ENCODE measurements at places on chromosomes 7 and 10. TPM values are rescaled to one million over a fixed set of nuclear protein-coding genes. Genes with fewer than 3 reads are reported as not detected.

Gene PDK4
- 0.56 TPM for total RNA-seq

Gene SYT15
- total RNA-seq, result 10.3 TPM

Gene ADIRF
- total RNA-seq, result not detected

Gene UPK3BL2
- 11.0 TPM for total RNA-seq

Gene PLXDC2
- 33.2 TPM for total RNA-seq

Gene ANXA8
- total RNA-seq, result not detected

Gene RSPH10B
- total RNA-seq, result not detected

DNA sequence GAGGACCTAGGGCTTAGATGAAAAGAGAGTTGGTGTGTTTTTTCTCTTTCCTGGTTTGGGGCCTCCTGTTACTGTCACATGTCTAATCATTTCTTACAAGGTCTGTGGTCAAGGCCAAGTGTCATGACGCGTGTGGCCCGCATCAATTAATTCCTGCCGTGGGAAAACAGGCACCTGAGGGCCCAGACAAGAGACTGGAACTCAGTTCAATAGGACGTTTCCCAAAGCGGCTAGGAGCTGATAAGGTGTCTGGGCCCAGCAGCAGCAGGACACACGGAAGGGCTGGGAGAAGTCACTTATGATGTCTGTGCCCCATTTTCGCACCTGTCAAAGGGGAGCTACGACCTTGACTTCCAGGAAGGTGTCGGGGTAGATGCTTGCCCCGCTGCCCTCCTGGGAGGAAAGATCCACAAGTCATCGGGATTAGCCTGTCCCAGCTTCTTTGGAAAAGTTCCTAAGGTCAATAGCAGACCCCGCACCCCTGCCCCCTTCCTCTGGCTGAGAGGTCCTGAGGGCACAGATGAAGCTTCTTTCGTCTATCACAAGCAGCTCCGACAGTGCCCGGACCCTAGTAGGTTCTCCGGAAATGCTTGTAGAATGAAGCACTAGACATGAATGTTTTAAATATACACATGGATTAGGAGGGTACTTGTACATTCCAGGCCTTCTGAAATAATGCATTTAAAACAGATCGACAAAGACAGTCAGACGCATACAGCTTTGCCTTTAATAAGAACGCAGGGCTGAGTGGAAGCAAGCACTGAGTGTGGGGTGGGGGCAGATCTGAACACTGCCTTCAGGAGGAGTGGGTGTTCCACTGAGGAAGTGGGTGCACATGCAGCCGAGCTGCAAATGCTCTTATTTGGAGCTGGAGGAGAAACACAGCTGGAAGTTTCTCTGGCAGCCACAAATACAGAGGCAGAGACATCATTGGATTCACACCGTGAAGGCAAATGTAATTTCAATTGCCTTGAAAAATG is 237.5 kb upstream of the GRB10 start:
- H3K27me3 ChIP-seq, result no peaks in the 10 kb centered on the region
- no peak overlapping the region for H3K4me3 ChIP-seq
- H3K4me1 ChIP-seq, result peaks cover 10% of the 10 kb centered on the region

GRCh38 chr7:156589808-156590207 is 50.8 kb upstream of the RNF32 start:
- no peaks in the 10 kb centered on the region for H3K27me3 ChIP-seq
- H3K4me3 ChIP-seq, result no peak overlapping the region
- peaks cover 2% of the 10 kb centered on the region for H3K36me3 ChIP-seq
- H3K27ac ChIP-seq, result no peak overlapping the region

- no peaks in the 10 kb centered on the region for H3K36me3 ChIP-seq
- H3K4me1 ChIP-seq, result no peaks in the 10 kb centered on the region
- no peaks in the 10 kb centered on the region for H3K27me3 ChIP-seq
- no peak overlapping the region for H3K4me3 ChIP-seq
These were observed 233.5 kb upstream of the MGMT start for GRCh38 chr10:129233351-129234148.

GRCh38 chr7:113209449-113210203 is 91.3 kb upstream of the SMIM30 start:
- no peak overlapping the region for H3K4me3 ChIP-seq
- DNase-seq, result no peak
- H3K27ac ChIP-seq, result no peak overlapping the region
- H3K4me1 ChIP-seq, result no peaks in the 10 kb centered on the region
- H3K27me3 ChIP-seq, result peaks cover 5% of the 10 kb centered on the region
- H3K36me3 ChIP-seq, result no peaks in the 10 kb centered on the region

- no peak overlapping the region for H3K27ac ChIP-seq
- H3K36me3 ChIP-seq, result no peaks in the 10 kb centered on the region
- H3K4me1 ChIP-seq, result no peaks in the 10 kb centered on the region
These were observed 387.2 kb downstream of the TCERG1L start for GRCh38 chr10:130924138-130924819.

DNA sequence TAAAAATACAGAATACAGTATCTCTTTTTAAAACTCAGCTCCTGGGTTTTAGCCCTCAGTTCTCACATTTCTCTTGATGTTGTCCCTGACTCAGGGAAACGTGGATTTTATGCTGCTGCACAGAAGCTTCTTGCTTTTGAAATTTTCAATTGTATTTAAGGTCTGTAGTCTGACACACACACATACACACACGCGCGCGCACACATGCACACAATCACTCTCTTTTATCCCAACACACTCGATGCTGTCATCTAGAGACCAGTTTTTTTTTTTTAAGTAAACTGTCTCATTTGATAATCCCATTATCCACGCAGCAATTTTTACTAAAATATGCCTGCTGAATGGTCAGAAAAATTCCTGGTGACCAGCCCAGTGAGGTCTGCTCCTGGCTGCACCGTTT is 108.6 kb downstream of the KMT2E start:
- H3K4me3 ChIP-seq, result no peak overlapping the region
- no peaks in the 10 kb centered on the region for H3K27me3 ChIP-seq
- peaks cover 23% of the 10 kb centered on the region for H3K36me3 ChIP-seq
- no peak overlapping the region for H3K27ac ChIP-seq
- no peak for DNase-seq
- no peaks in the 10 kb centered on the region for H3K4me1 ChIP-seq

DNA sequence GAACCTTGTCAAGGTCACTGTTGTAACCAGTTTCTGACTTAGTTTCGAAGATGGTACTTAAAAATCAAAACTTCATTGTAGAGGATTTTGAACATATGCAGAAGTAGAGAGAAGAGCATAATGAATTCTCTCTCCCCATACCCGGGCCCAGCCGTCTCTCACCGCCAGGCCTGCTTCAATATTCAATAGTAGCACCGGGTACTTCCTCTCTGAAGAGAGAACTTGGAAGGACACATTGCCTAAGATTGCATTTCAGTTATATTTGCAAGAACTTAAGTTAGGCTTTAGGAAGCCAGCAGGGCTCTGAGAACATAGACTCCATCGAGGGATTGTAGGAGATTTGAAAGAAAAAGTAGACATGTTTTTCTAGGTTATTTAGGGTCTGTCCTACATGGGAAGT is 19.1 kb downstream of the LMTK2 start:
- no peaks in the 10 kb centered on the region for H3K27me3 ChIP-seq
- H3K4me3 ChIP-seq, result no peak overlapping the region
- DNase-seq, result no peak

DNA sequence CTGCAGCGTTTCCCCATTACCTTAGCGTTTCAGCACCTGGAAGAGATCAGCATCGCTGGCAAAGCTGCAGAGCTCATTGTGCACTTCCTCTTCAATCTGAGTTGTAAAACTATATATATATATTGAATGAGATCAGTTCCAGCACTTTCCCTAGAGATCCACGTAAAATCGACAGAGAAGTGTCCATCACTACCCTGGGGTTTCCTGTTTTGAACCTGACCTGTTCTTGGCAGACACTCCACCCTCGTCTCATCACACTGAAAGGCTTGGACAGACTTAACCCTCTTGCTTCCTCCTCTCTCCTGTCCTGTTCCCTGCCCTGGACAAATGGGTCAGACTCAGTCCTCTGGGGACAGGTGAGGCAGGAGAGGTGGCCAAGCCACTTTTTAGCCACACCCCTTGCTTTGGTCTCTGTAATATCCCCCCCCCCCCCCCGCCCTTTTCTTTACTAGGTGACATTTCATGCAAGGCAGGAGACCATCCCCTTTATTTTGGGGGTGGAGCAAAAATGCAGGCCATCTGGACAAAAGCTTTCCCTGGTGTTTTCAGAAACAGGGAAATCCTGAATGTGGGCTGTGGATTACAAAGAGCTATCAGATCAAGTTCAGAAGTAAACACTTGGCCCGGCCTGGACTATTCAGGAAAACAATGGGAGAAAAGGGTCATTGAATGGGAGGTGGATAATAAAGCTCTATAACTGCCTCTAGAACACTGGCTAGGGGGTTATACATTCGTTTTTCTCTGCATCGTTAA is 83.7 kb upstream of the KDM7A start:
- peaks cover 14% of the 10 kb centered on the region for H3K27me3 ChIP-seq
- no peaks in the 10 kb centered on the region for H3K36me3 ChIP-seq
- H3K27ac ChIP-seq, result no peak overlapping the region

Data from osteocyte (in vitro differentiated cells).